ENCODE measurements at places on chromosomes 11 and 22.

DNA sequence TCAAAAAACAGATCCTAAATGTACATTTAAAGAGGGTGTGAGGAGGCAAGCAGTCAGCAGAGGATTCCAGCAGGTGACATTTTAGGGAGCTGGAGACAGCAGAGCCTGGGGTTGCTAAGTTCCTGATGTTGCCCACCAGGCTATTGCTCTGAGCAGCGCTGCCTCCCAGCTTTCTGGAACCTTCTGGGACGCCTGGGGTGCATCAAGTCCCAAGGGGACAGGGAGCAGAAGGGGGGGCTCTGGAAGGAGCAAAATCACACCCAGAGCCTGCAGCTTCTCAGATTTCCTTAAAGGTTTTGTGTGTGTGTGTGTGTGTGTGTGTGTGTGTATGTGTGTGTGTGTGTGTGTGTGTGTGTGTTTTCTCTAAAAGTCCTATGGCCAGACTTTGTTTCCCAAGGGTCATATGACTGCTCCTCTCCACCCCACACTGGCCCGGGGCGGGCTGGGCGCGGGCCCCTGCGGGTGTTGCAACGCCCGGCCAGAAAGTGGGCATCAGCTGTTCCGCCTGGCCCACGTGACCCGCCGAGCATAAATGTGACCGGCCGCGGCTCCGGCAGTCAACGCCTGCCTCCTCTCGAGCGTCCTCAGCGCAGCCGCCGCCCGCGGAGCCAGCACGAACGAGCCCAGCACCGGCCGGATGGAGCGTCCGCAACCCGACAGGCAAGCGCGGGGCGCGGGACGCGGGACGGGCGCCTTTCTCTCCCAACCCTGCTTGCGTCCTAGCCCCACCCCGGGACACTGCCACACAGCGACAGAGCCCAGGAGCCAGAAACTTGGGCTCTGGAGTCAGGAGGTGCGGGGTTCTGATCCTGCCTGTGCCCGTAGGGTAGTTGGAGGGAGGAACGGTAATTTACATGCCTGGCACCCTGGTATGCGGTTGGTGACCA lies at the start of gene HMOX1:
TSS of gene HMOX1 (plus strand) at position 560 of the 887 bp plus-strand sequence. CDS start at position 638, 78 bp downstream.
- no peak for DNase-seq

GRCh38 chr11:74012074-74012809 lies 3.4 kb upstream of the UCP3 start:
- DNase-seq, result no peak

- no peak for DNase-seq
Observed at GRCh38 chr11:106842134-106842533, 176.1 kb downstream of the GUCY1A2 start.

GRCh38 chr22:50447576-50448551 lies 27.0 kb downstream of the SBF1 start:
- no peak for DNase-seq

- no peak for DNase-seq
Observed at GRCh38 chr11:77142091-77142975, 14.3 kb downstream of the MYO7A start.

DNA sequence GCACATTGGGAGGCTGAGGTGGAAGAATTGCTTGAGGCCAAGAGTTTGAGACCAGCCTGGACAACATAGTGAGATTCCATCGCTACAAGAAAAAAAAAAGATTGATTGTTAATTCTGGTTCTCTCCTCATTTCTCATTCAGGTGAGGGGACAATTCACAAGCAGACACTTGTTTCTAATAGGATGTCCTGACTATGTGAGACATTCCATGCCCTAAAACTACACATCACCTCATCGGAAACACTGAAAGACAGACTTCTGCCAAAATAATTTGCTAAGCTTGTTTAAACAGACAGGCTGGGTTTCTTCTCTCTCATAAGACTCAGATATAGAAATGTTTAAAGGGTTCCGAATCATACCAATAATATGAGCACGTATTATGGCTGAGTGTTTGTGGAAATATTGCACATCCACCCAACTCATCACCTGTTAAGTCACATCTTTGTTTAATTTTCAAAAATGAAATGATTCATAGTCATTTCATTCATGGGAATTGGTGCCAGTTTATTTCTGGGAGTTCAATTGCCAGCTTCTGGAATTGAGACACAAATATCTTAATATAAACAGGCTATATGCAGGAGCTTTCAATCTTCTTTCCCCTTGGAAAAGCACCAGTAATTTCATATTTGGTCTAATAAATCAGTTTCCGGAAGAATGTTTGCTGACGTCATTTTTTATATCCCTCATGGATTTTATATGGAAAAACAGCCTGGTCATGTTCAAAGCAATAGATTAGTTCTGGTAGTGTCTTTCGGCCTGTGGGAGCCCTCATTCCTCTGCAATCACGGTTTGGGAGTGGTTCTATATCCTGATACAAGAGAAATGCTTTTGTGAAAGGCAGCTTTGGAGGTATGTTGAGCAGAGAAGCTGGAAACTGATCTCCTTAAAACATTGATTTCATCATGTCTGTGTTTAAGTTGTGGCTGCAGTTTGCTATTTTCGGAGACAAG lies 87.0 kb downstream of the BDNF start:
- DNase-seq, result no peak

- DNase-seq, result no peak
Observed at GRCh38 chr11:47188259-47188658, 2.0 kb upstream of the PACSIN3 start.

DNA sequence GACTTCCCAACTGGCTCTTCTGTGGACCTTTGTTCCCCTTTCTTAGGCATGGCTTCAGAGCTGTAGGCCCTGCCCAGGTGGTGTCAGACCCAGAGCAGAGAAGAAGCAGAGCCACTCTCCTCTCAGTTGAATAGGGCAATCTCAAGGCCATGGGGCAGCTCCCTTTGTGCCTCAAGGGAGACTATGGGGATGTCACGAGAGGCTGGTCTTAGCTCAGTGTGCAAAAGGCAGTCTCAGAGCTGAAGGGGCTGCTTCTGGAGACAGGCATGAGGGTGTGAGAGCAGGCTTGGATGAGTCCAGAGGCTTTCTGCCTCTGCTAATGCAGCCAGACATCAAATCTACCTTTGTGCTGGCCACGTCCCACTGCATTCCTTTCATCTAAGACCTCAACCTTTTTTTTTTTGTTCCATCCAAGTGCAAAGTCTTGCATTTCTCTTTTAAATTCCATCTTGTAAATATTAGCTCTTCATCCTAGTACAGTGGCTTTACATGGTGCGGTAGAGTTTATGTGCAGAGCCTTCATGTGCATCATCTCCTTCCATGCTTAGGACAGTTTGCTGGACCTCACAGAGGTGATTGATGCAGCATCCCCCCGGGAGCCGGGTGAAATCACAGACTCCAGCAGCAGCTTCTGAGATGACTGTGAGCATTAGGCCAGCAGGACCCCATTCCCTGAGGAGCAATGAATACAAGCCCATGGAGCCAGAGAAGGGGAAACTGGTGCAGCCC lies 34.2 kb upstream of the FCHSD2 start:
- no peak for DNase-seq

GRCh38 chr11:44328138-44328660 lies 18.3 kb upstream of the ALX4 start:
- no peak for DNase-seq

GRCh38 chr11:129960216-129961214 lies 42.1 kb downstream of the PRDM10 start:
- DNase-seq, result no peak

GRCh38 chr22:23106344-23106743 lies 35.4 kb downstream of the RSPH14 start:
- DNase-seq, result no peak

- no peak for DNase-seq
Observed at GRCh38 chr11:69841859-69842698, 22.9 kb upstream of the FGF3 start.

- no peak for DNase-seq
Observed at GRCh38 chr22:38348751-38349496, 31.7 kb upstream of the CSNK1E start.

DNA sequence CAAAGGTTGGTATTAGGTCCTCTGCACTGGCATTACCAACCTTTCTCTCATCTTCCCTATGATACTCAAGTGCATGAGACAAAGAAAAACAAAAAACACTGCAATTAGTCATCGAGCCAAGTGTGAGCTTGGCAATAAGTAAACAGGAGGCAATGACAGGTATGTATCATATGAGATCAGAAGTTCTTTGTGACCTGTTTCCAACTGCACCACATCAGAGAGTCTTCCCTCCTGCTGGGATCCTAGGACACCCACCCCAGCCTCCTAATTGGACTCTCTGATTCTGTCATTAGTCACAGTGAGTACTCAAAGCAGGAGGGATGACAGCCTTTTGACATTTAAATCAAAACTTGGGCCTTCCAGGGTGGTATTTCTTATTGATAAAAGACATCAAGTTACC lies 7.8 kb upstream of the JAML start:
- DNase-seq, result no peak

DNA sequence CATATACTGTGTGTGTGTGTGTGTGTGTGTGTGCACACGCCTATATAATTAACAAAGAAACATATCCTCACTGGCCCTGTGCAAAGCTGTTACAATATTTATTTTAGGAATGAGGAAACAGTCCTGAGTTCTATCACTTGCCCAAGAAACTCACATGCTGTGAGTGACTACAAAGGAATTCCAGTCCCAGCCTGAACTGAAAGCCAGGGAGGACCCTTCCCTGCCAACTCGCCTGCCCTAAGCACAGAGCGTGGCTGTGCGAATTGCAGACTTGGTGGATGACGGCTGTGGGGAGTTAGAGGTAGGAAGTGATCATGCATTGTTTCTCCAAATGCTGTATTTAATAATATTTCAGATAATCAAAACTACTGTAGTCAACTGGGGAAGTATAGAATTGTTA lies 26.4 kb upstream of the CD5 start:
- DNase-seq, result no peak

GRCh38 chr22:18055619-18056160 lies 22.1 kb upstream of the PEX26 start:
- no peak for DNase-seq

- no peak for DNase-seq
Observed at GRCh38 chr11:114440971-114441763, 1.9 kb downstream of the REXO2 start.

GRCh38 chr22:19965771-19966709 lies 24.4 kb upstream of the TXNRD2 start:
- DNase-seq, result no peak

GRCh38 chr11:63826471-63827190 lies 12.3 kb upstream of the MARK2 start:
- DNase-seq, result no peak

- no peak for DNase-seq
Observed at GRCh38 chr22:37496651-37497050, 10.5 kb upstream of the MFNG start.

GRCh38 chr11:73270855-73271477 lies 1.2 kb upstream of the P2RY6 start:
- no peak for DNase-seq

DNA sequence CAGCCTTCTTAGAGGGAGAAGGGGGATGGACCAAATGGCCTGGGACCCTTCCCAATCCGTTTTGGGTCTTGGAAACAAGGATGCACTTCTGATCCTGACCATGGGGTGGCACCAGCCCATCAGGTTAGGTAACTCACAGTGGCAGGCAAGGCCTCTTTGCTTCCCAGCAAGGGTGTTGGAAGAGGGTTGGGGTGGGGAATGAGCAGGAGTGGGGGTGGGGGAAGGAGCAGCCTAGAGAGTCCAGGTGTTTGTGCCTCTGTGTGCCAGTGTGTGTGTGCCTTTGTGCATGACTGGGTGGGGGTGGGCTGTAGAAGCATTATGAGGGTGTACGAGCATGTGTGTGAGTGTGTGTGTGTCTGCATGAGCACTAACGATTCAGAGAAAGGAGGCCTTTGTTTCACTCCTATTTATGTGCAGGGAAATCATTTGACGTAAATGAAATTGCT lies 213.1 kb downstream of the INSC start:
- no peak for DNase-seq

DNA sequence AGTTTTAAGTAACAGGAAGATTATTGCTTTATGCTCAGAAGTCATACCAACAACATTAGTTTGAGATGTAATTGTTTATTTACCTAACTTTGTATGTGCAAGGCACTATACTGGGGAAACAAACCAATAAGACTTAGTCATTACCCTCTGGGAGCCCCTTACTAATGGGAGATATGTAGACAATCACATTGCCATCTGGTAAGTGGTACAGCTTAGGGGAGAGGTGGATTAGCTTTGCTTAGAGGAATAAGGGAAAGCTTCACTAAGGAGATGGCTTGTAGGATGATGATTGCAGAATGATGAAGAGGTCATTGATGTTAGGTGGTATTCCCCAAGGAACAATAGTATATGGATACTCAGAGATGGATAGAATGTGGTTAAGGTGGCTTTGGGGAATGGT lies 17.5 kb downstream of the EMSY start:
- DNase-seq, result no peak

- DNase-seq, result no peak
Observed at GRCh38 chr11:26112264-26112663, 219.7 kb upstream of the ANO3 start.

- no peak for DNase-seq
Observed at GRCh38 chr11:120945042-120945441, 78.9 kb upstream of the TBCEL start.

DNA sequence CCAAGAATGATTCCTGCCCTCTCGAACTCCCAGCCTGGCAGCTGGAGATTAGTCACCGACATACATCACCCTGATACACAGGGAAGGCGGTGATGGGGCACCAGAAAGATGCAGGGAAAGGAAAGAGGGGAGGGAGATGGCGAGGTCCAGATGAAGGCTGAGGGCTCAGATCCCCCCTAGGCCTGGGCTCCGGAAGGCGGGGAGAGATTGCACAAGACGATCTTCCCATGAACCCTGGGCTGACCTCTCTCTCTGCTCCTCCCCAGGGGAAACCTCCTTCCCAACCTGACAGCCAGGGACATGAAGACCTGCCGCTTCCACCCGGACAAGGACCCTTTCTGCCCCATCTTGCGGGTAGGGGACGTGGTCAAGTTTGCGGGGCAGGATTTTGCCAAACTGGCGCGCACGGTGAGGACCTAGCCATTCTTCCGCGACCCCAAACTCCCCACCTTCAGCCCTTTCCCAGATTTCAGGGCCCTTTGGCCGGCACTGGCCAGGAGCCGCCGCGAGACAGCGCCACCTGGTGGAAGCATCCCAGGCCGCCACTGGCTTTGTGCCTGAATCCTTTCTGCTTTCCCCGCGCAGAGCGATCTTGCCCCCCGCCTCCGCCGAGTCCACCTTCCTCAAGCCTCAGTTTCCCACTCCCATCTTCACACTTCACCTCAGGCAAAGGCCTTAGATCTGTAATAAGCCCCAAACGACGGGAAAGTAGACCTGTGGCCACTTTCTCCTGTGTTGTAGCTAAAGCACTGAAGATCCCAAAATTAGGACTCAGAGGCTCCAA lies 11.5 kb downstream of the P2RX3 start:
- DNase-seq, result peak; percentile 49

- DNase-seq, result no peak
Observed at GRCh38 chr11:133905677-133906156, 51.1 kb downstream of the IGSF9B start.
